ENCODE measurements at places on chromosomes 4 and X.

DNA sequence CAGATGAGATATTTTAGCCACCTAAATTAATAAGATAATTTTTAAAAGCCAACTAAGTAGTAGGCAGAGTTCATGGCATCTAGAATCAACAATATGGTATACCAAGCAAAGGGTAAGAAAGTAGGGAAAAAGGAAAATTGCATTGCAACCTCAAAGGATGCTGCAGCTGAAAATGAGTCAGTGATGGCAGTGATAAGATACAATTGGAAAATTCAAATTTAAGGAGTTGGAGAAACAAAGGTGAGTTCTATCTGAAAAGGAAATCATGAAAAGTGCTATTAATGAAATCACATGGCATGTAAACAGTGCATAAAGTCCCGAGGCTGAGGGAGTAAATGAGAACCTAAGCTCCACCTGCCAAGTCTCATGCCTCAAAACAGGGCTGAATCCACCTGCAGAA is 33.9 kb downstream of the SHROOM4 start:
- no peak for DNase-seq

DNA sequence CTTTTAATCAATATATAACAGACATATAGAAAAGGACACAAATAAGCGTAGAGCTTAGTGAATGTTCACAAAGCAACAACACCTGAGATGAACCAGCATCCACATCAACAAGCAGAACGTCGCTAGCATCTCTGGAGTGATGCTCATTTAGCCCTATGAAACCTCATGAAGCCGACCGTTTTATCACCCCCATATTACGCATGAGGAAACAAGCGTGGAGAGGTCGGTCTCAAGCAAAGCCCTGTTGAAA is 524 bp upstream of the RPS3A start:
- DNase-seq: no peak

- no peak for DNase-seq
These were observed 60.5 kb upstream of the ENPEP start for GRCh38 chr4:110415478-110415877.

GRCh38 chr4:147605499-147605898 is 11.7 kb upstream of the TMEM184C start:
- no peak for DNase-seq
